Tracheal epithelial cell (primary cell): ENCODE measurements at places on chromosomes 12 and 14. TPM values are rescaled to one million over a fixed set of nuclear protein-coding genes. Genes with fewer than 3 reads are reported as not detected.

Gene FOXG1
- total RNA-seq: not detected in 2 replicates

Gene AMHR2
- not detected in 2 replicates for total RNA-seq

Gene RGS6
- not detected in 2 replicates for total RNA-seq

Gene FAM222A
- under 0.01 and 0.24 TPM in 2 replicates for total RNA-seq

Gene WSCD2
- total RNA-seq: not detected in 2 replicates

Gene CCDC197
- not detected in 2 replicates for total RNA-seq

Gene STAC3
- 1.1 TPM in 1 of 2 replicates, not detected in the other for total RNA-seq

Gene MYF6
- not detected in 2 replicates for total RNA-seq

Gene ERBB3
- total RNA-seq: 22.9 and 29.6 TPM in 2 replicates

Gene SERPINA9
- not detected in 2 replicates for total RNA-seq

Gene AMDHD1
- not detected in 2 replicates for total RNA-seq

Gene NPFF
- not detected in 2 replicates for total RNA-seq

Gene LYZ
- total RNA-seq: not detected in 2 replicates

Gene RERG
- total RNA-seq: 0.64 TPM in 1 of 2 replicates, not detected in the other

Gene SLC10A1
- not detected in 2 replicates for total RNA-seq
